Foreskin melanocyte (primary cell): ENCODE measurements at places on chromosomes 6 and 20.
A peak's percentile ranks its signal among the peaks of the same experiment; 100 is the strongest.

DNA sequence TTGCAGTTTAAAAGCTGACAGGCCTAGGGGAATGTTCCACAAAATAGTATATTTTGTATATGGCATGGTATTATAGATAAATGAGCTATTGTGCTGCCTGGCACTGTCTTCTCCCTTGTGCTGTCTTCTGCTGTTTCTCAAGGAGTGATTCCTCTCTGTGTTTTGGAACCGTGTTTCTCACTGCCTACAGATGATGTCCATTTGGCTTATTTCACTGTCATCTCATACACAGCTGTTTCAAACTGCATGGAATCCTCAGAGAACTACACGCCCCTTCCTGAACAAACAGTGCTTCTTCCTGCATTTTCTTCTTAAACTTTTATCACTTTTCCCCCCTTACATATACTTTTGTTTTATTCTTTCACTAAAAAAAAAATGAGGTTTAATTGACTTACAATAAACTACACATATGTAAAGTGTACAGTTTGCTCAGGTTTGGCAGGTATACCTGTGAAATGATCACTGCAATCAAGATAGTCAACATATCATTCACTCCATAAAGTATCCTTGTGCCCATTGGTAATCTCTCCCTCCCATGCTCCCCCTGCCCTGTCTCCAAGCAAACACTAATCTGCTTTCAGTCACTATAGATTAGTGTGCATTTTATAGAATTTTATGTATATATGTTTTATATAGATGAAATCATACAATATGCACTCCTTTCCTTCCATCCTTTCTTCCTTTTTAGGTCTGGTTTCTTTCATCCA, 43.0 kb downstream of the CBFA2T2 start:
- peak; percentile 23 for DNase-seq

DNA sequence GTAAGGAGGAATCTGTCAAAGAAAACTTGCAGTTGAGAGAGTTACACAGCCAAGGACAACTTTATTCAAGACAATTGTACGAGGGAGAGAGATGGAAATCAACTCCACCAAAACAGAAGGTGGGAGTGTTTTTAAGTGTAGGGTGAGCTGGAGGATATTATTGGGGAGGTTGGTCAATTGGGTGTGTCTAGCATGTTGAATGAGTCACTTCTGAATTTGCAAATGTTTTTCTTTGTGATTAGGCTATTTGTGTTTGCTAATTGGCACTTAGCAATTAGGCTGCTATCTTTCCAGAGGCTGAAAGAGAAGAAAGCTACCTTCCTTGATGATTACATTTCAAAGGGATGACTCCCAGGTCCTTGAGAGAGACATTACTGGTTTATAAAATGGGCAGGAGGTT, 441.1 kb downstream of the MEI4 start:
- no peak for DNase-seq

GRCh38 chr6:150306290-150306689, 62.5 kb upstream of the IYD start:
- DNase-seq = no peak

GRCh38 chr6:164243949-164244348, 829.4 kb downstream of the QKI start:
- DNase-seq = no peak

GRCh38 chr6:19452495-19452894, 384.7 kb upstream of the ID4 start:
- DNase-seq = no peak

GRCh38 chr6:169028343-169028742, 225.3 kb downstream of the THBS2 start:
- DNase-seq = no peak

DNA sequence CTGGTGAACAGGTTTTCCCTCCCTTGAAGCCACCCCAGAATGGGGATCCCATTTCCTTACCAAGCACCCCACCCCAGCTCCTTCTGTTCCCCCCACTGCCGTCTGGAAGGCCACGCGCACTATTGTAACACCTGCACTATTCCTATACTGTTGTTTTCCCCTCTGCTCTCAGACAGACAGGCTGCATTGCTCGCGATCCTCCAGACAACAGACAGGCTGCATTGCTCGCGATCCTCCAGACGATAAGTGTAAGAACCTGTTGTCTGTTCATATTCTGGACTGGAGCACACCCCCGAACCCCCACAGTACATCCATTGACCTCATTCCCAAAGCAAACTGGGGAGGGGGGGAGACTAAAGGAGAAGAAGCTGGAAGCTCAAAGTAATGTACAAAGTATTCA, 72.7 kb downstream of the LY86 start:
- DNase-seq = no peak

DNA sequence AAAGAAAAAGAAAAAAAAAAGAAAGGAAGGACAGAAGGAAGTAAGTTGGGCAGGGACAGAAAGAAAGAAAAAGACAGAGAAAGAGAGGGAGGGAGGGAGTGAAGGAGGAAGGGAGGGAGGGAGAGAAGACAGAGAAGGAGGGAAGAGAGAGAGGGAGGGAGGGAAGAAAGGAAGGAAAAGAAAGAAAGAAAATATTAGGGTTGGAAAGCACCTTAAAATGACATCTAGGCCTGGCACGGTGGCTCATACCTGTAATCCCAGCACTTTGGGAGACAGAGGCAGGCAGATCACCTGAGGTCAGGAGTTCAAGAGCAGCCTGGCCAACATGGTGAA, 33.2 kb downstream of the FASTKD5 start:
- no peak for DNase-seq

GRCh38 chr20:2402271-2402980, 21.7 kb downstream of the TGM6 start:
- DNase-seq = no peak

- DNase-seq = no peak
These were observed 232.9 kb downstream of the SYNE1 start for GRCh38 chr6:152404086-152404857.

DNA sequence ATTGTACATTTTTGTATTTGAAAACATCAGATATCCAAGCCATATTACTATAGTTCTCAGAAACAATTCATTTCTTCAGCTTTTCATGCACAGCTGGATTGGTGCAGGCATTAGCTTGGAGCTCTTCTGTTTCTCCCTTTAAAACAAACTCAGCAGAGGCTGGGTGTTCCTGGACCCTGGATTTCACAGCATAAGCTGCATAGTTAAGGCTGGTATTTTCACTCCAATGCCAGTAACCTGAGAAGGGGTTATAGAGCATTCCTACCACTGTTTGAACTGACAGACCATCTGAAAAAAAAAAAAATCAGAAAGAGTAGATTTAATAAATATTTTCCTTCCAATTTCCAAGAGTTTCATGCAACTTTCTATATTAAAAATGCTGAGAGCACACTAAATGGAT, 20.1 kb upstream of the FAXC start:
- no peak for DNase-seq

DNA sequence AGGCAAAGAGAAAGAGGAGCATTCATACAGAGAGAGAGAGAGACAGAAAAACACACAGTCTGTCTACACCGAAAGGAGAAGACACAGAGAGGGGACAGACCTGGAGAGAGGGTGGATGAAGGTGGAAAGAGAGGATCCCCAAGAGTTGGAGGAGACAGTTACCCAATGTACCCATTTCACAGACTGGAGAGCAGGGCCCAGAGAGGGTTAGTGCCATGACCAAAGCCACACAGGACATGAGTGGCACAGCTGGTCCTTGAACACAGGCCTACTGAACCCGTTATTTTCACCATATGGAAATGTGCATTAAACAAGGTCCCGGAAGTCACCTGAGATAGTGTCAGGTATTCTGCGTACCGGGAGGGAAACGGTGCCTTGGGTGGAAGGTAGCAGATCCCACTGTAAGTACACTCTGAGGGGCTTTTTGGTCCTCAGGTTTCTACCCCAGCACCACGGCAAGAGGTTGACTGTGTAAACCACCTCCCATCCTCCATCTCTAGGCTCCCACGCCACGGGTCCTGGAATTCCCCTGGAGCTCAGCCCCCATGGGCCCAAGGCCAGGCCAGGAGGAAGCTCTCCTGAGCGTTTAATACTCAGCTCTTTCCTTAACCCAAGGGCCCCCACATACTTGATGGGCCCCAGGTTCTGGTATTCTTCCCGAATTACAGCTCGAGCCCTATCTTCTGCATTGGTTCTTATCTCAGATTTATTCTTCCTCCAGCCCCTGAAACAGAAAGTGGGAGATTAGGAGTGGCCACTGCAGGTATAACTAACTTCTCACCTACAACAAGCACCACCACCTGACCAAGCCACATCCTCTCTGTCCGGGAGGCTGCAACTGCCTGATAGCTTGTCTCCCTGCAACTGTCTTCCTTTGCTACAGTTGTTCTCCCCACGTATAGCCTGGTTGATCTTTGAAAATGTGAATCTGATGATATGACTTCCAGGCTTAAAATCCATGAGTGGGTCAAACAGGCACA, 38.4 kb upstream of the OCSTAMP start:
- no peak for DNase-seq

DNA sequence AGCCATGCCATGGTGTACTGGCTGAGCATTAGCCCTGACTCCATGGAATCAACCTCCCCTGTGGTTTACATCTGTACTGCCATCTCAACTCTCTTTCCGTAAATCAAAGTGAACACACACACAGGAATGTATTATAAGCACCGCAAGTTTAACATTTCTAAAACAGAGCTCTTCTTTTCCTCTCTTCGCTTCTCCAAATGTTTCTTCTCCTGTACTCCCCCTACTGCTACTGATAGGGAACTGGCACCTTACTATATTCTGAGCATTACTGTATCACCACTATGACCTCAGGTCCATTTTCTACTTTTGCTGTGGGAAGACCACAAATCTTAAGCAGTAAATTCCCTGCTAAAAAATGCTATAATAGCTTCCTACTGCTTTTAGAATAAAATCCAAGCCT, 101.2 kb downstream of the NUS1 start:
- peak; percentile 3 for DNase-seq

GRCh38 chr6:81791756-81792155, 39.3 kb upstream of the TENT5A start:
- DNase-seq = no peak

- no peak for DNase-seq
These were observed 117.2 kb downstream of the BANF2 start for GRCh38 chr20:17816804-17817587.

DNA sequence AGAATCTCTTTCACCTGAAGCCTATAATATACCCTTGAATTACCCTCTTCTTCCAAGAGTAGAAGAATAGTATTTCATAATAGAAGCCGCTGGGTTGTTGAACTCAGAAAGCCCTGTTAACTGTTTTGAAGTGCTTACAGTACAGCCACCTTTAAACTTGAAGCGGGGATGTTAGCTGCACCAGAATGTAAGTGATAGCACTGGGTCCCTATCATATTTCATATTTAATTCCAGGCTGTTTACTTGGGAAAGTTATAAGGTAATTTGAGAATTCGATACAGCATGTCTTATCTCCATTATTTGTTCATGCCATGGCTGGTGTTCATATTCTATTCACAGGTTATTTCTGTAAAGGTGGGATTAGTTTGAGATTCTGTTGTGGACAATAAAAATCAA, 63.5 kb upstream of the VSTM2L start:
- no peak for DNase-seq
